RCC 7860 (cell line): ENCODE measurements at places on chromosomes 16 and 17.
A peak's percentile ranks its signal among the peaks of the same experiment; 100 is the strongest.

- peak; percentile 97 for DNase-seq
Observed at GRCh38 chr17:72388765-72389473, 268.1 kb downstream of the SOX9 start.

- peak; percentile 52 for DNase-seq
Observed at GRCh38 chr17:44444735-44445105, 55.3 kb upstream of the ITGA2B start.

GRCh38 chr16:8634991-8635736 lies 13.7 kb downstream of the METTL22 start:
- DNase-seq, result no peak

DNA sequence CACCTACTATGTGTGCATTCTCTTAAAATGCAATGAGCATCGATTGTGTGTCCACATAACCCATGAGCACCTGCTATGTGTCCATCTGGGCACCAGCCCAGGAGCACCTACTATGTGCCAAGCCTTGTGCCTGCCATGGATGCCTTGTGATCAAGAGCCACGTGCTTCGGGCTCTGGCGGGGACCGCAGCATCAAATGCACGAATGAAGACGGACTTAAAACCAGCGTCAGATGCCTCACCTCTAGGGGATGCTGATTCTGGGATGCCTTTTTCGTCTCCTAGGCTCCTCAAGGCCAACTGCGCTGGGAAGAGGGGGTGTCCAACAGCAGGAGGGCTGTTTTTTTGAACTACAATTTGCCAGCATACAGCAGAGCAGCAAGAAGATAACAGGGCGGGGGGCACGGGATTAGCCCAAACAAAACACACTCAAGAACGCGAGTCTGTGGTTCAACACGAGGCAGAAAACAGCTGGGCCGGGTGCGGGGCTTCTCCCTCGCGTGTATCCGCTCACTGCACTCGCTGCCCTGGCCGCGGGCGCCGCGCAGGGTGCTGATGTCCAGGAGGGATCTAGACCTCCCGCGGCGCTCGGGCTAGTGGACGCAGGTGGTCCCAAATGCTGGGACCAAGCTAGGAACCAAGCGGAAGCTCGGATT lies 1.2 kb upstream of the GLIS2 start:
- DNase-seq, result peak; percentile 38

DNA sequence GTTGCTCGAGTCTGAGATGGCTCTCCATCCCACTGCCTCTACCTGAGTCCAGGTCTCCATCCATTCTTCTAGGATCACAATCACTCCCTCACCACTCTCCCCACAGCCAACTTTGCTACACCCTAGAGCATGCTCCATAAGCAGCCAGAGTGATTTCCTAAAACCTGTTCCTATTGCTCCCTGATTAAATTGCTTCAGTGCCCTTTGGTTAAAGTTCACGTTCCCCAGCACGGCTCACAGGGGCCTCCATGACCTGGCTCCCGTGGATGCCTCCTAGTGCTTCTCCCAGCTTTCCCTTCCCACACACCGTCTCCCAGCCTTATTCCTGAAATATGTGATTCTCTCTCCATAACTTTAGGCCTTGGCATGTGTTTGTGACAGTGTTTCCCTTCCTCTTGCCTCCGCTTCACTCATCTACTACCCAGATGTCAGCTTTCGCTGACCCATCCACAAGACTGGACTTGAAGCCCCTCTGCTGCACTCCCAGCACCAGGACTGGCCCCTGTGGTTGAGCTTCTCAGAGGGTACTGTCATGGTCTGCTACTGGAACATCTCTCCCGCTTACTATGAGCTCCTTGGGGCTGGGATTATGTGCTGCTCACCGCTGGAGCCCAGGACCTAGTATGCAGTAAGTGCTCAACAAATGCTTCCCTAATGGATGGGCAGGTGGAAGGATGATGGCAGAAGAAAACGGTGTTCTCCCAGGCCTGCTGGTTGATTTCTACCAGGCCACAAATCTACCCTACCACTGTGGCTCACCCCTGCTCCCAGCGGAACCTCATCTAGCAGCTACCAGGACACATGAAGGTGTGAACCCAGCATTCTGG lies 17.9 kb downstream of the MYO18A start:
- no peak for DNase-seq

DNA sequence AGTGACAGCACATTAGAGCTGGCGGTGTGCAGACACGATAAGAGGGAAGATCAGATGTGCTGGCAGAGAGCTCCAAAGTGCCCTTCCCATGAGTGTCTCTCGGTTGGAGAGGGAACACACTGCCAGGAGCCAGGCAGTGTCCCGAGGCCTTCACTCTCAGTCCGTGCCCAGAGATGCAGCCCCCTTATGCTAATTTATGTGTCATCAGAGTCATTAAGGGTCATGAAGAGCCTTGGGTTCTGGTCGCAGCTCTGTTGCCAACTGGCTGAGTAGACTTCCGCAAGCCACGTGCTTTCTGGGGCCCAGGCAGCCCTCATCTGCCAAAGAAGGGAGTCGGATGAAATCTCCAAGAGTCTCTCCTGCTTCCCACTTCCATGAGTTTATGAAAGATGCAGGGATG lies 232.5 kb downstream of the MSI2 start:
- no peak for DNase-seq

DNA sequence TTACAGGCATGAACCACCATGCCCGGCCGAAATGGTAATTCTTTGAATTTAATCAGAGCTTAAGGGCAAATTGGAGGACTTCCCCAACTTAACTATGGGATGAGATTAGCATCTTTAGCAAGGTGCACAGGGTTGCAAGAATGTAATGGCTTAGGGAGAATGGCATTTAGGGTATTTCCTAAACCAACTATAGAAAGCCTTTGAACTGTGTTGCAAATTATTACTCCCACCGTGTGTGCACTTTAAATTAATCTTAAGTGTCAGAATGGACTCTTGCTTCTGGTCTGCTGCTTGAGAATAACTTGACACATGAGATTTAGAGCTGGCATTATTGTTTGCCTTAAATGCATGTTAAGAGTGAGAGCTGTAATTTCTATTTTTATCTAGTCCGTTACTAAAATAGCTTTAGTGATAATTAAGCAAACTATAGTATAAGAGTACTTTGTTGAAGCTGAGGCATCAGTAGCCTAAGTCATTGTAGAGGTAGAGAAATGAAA lies 59.8 kb downstream of the TUBD1 start:
- DNase-seq, result peak; percentile 58

GRCh38 chr16:48384520-48385252 lies 527 bp downstream of the SIAH1 start:
- no peak for DNase-seq

DNA sequence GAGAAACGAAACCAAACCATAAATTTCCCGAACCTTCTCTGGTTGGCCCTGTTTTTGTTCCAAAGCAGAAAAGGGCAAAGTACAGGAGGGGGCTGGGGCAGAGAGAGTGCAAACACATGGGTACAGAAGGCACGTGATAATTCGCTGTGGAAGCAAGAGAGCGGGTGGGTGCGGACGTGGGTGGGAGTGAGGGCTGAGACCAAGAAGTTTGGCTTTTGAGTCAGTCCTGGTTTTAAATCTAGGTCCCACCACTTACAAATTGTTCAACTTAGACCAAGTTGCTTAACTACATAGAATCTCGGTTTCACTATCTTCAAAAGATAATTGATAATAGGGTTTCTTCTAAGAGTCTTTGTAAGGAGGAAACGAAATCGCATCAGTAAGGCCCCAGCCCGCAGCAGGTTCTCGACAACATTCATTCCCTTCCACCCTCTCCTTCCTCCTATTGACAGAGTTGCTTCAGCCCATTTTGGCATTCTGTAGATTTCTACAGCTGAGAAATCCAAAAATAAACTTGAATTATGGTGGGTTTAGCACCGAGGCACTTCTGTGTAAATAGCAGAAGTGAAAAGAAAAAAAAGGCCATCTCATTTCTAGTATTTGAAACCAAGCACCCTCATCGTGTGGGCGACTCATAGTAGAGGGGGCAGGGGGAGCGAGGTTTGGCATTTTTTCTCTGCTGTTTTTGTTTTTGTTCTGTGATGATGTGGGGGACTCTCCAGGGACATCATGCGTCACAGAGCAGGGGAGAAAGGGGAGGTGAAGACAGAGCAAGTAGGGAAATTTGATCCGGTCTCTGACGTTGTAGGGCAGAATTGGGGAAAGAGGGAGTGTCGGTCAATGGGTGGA lies 33.6 kb upstream of the CCR7 start:
- no peak for DNase-seq

DNA sequence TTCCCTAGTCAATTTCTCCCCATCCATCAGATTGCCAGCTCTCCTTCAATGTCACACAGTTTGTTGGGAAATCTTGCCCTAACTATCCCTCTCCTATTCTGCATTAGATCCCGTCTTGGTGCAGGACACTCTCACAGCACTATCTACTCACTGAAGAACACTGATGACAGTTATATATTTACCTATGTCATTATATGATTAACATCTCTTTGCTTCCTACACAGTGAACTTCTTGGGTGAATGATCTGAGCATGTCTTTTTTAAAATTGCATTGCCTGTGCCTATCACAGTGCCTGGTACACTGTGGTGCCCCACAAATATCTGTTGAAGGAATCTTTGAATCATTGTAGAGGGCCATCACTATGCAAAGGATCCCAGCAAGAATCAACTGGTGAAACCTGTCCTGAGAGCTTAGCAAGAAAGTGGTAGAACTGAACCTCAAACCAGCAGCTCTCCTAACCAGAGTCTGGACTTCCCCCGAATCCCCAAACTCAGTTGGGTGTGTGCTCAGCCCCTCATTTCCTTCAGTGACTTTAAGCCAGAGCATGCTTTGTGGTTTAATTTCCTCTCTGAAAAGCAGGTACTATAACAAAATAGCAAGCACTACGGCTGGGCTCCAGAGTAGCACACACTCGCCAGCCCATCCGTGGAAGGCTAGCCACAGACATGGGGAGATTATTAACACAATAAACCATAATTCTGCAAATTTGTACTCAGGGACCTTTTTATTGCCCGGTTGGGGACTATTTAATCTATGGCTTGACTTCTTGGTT lies 680.7 kb upstream of the SALL1 start:
- peak; percentile 22 for DNase-seq

DNA sequence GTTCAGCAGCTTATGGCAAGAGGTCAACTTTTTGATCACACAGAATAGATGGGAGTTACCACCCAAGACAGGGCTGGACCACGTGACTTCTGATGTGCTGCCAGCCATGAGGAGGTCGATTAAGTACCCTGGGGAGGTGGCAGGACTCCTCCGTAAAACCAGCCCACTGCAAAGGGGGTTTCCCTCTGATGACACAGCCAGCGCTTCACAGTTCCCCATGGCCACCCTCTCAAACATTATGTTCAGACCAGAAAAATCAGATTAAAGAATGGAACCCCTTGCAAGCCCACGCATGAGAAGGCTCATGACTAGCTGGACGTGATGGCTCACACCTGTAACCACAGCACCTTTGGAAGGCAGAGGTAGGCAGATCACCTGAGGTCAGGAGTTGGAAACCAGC lies 222.9 kb downstream of the CPPED1 start:
- no peak for DNase-seq

- no peak for DNase-seq
Observed at GRCh38 chr16:84144209-84144858, 643 bp downstream of the HSDL1 start.

DNA sequence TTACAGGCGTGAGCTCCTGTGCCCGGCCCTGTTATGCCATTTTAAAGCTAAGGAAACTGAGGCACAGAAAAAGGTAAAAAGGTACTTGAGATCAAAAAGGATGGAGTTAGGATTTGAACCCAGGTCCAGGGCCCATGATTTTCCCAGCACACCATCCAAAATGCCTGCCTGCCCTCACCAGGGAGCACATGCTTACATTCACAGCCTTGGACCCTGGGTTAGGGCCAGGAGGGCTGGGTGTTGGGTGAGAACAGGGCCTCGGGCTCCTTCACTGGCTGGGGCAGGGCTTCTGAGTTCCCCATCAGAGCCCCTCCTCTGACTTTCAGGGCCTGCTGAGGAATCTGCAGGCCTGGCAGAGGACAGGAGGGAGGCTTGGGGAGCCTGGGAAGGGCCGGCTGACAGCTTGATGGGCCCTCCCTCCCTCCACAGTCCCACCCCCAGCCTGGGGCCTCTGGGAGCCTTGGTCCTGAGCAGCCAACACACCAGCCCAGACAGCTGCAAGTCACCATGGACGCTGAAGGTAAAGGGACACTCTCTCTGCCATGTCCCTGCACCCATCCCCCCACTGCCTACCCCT lies at the start of gene QPRT:
TSS of gene QPRT (plus strand) at position 490 of the 577 bp plus-strand sequence. CDS start at position 508, 18 bp downstream.
- DNase-seq, result peak; percentile 41

- DNase-seq, result no peak
Observed at GRCh38 chr17:38724337-38724988, 5.7 kb upstream of the CISD3 start.

- DNase-seq, result no peak
Observed at GRCh38 chr17:73163043-73163442, 1.8 kb upstream of the SSTR2 start.

GRCh38 chr16:74997042-74997491 lies 1.8 kb upstream of the ZNRF1 start:
- DNase-seq, result no peak

- DNase-seq, result no peak
Observed at GRCh38 chr16:81170824-81171223, 67.7 kb upstream of the BCO1 start.

GRCh38 chr17:27628376-27628775 lies 2.6 kb upstream of the LGALS9 start:
- DNase-seq, result no peak

GRCh38 chr16:56688762-56689161 lies 6.5 kb downstream of the MT1X start:
- DNase-seq, result no peak

DNA sequence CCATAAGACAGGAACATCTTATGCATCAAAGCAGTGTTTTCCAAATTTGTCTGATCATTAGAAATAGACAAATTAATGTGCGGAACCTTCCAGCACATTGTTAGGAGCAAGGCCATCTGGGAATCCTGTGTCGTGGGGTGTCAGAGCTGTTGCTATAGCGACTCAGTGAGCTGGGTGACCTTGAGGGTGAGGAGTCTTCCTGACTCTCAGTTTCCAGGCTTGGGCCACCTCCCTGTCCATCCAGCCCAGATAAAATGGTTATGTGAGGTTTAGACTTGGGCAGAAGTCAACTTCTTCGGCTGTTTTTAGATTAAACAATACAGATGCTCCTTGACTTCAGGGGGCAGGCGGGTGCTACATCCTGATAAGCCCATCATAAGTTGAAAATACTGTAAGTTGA lies 20.6 kb downstream of the MT1X start:
- no peak for DNase-seq

- no peak for DNase-seq
Observed at GRCh38 chr17:17783825-17784656, 52.7 kb downstream of the SREBF1 start.

DNA sequence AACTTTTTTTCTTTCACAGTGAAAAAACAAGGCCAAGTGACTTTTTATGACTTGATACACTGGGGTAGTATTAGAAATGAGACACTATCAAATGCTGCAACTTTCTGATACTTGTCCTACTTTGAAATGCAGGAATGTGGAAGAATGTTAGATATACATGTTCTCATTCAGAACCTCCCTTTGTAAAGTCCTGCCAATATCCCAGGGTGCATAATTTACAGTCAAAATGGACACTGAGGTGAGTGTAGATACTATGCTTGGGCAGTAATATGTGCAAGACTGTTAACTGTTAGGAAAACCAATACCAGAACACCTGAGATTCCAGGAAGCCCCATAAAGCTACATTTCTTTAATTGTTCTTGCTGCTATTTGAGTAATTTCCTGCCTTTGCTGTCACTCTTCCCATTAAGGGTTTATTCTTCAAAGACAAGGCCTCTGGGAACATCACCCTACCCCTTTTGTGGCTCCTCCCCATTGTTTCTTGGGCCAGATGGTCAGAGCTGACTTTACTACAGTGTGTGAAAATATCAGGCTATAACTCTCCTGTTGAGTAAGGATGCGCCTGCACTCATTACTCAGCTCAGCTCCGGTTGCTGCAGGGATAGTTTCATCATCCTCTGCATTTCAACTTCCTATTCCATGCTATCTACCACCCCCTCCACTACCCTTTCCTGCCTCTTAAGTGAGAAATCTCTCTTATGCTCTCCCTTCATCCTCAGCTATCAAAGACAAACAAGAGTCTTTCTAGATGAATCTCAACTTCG lies 48.7 kb downstream of the TMEM100 start:
- DNase-seq, result no peak
